ENCODE measurements at places on chromosomes 1 and 21.

- peak; percentile 34 for DNase-seq
Observed at GRCh38 chr1:33260439-33260838, 4.1 kb downstream of the ZNF362 start.

GRCh38 chr1:3463891-3464648 lies 9.6 kb downstream of the ARHGEF16 start:
- no peak for DNase-seq

GRCh38 chr1:241617426-241617825 lies 22.7 kb downstream of the CHML start:
- DNase-seq, result no peak

GRCh38 chr1:87197156-87197555 lies 131.5 kb upstream of the LMO4 start:
- no peak for DNase-seq

DNA sequence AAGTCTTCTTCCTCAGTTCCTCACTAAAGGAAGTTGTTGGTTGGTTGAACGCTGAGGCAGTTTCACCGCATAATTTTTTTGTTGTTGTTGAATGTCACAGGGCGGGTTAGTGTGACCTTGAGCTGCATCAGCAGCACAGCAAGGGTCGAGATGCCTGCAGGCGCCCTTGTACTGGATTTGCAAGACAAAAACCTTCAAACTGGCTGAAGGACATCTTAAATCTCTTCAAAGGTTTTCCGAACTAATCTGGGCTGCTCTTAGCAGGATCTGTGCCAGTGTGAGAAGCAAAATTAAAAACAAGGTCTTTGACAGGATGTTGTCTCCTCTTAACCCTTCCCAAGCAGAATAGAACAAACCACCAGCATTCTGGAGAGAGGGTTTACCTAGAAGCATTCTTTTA lies 59.4 kb downstream of the NRIP1 start:
- no peak for DNase-seq

DNA sequence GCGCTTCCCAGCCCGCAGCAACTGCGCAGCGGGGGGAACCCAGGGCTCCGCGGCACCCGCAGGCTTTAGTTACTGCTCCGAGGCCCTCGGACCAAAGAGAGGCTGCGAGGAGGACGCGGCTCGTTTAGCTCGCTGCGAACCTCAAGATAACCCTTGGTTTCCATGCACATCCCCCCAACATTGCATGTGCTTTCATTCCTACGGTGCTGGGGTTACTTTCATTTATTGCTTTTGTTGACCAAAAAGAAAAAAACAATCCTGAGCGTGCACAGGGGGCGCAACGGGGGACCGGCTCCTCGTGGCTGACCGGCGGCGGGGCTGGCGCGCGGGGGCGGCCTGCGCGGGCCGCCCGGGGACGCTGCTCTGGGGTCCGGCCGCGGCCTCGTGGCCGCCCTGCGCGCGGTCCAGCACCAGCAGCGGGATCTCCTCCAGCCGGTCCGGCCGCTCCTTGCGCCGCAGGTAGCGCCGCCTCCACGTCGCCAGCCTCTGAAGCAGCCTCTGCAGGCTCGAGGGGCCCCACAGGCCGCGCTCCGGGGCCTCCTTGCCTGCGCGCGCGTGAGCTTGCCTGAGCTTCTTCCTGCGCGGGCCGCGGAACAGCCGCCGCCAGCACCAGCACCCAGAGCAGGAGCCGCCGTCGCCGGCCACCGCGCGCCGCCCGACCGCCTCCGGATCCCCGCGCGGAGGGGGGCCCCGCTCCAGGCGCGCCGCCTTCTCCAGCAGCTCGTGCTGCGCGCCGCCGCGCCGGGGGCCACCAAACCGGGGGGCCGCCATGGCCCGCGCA lies 77.4 kb downstream of the DESI2 start:
- DNase-seq, result peak; percentile 5

DNA sequence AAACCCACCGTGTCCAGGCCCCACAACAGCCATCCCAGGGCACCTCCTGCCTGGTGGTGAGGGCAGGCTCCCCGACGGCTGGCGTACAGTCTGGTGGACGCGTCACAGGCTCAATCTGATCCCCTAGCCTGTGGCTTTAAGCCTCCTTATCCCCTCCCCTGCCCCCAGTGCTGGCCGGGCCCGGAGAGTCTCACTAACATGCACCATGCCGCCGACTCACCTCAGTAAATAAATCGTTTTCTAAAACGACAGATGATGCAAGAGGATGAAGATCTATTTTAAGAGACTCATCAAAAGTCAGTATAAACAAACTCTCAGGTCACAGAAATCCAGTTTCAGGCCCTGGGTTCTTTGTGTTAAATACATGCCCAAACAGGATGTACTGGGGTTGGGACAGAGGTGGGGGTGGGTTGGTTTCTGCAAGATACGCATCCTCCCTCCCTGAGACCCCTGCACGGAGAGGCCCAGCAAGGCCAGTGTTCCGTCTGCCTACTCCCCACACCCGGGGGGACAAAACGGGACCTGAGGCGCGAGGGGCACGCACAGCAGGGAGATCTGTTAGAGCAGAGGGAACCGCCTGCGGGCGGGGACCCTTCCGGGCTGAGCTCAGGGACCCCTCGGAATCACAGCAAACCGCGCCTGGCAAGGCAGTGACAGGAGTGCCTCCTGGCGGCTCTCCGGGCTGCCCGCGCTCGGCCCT lies 3.1 kb downstream of the PANK4 start:
- DNase-seq, result no peak

DNA sequence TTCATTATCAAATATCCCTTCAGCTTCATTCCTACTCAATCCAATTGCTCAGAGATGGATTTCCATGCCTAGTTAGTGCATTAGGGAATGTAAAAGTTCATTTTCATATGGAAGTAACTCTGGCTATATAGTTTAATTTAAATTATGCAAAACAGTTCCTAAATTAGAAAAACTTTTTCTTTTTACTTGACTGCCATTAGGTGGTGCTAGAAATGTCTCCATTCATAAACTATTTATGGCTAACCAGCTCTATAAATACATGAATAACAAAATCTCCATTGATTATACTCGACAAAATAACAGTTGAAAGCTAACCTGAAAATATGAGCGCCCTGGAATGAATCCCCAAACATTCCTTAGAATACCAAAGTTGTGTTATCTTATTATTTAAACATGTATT lies 311.4 kb downstream of the USH2A start:
- no peak for DNase-seq

GRCh38 chr1:94063379-94063778 lies 57.6 kb downstream of the ABCA4 start:
- no peak for DNase-seq

DNA sequence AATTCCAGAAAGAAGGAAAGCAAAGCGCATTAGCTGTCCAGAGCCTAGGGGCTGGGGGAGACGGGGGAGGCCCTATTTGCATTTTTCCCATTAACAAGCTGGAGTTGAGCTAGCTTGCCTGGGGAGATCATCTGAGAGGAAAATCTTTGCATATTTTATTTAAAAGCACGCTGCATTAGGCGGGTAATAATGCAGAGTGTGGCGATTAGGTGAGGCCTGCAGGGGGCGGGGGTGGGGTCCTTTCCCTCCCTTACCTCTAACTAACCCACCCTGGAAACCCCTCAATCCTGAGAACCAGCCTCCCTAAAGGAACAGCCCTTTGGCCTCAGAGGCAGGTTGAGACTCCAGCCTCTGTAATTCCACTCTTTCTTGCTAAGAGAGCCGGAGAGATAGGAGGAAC lies 16.2 kb downstream of the C1orf216 start:
- DNase-seq, result no peak

DNA sequence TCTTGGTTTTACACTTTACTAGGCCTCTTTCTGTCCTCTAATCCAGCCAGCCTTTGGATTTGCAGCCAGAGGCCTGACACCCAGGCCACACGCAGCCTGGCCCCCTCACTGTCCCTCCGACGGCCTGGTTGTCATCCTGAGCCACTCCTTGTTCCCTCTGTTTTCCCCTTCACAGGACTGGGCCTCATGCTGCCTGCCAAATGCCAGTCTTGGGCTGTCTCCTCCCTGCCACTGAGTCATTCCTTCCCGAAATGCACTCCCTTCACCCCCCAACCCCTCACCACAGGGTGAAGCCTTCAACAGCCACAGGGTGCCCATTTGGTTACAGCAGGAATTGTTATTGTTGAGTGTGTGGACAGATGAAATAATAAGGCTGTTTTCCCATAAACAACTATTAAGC lies 21.3 kb downstream of the ACOT11 start:
- no peak for DNase-seq

- DNase-seq, result no peak
Observed at GRCh38 chr1:234914606-234915290, 213.9 kb downstream of the TOMM20 start.

GRCh38 chr1:182065126-182065845 lies 3.8 kb upstream of the ZNF648 start:
- no peak for DNase-seq

DNA sequence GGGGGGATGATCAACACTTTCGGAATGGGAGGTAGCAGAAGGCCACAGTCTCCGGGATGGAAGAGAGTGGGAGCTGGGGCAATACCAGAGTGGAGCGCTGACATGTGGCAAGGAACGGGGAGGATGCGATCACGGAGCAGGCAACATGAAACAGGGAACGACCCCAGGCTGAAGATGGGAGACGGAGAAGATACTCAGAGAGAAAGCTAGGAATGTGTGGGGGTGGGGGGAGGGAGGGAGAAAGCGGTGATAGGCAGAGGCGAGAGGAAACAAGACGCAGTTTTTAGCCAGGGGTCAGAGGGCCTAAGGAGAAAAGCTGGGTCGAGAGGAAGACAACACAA lies 577 bp downstream of the RAB3GAP2 start:
- no peak for DNase-seq

DNA sequence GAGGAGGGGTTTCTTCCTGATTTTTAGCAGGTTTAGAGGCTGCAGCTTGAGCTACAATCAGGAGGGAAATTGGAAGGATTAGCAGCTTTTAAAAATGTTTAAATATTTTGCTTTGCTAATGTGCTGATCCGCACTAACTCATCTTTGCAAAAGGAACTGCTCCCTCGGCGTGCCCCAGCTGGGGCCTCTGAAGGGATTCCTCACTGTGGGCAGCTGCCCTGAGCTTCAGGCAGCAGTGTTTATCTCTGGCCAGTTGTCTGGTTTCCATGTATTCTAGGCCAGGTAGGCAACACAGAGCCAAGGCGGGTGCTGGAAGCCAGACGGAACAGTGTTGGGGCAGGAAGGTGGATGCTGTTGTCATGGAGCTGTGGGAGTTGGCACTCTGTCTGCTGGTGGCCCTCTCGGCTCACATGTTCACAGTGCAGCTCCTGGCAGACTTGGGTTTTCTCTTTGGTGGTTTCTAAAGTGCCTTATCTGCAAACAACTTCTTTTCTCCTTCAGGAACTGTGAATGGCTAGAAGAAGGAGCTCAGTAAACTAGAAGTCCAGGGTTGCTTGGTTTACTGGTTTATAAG lies 18.9 kb downstream of the NECAP2 start:
- no peak for DNase-seq

GRCh38 chr1:171500803-171501202 lies 15.5 kb downstream of the PRRC2C start:
- DNase-seq, result no peak

- no peak for DNase-seq
Observed at GRCh38 chr1:56780826-56781225, 38.4 kb downstream of the FYB2 start.

DNA sequence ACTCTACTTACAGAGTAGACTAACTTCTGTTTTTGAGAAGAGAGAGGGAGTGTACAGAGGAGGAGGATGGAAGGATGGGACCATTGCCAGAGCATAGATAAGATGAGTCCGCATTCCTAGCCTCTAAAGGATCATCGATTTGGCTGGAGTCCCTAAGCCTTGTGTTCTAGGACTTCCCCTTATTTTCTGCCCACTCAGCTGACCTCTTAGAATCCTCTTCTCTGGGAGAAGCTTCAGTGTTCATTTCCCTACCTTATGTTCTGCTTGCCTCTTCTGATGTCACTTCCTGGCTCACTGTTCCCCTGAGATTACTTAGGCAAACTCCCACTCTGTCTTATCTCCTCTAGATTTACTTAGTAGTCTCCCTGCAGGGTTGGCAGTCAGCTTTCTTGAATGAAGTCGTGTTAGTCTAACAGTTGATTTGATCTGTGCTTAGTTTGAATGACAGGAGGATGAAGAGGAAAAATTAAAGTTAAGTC lies 156.7 kb downstream of the SYT2 start:
- no peak for DNase-seq

DNA sequence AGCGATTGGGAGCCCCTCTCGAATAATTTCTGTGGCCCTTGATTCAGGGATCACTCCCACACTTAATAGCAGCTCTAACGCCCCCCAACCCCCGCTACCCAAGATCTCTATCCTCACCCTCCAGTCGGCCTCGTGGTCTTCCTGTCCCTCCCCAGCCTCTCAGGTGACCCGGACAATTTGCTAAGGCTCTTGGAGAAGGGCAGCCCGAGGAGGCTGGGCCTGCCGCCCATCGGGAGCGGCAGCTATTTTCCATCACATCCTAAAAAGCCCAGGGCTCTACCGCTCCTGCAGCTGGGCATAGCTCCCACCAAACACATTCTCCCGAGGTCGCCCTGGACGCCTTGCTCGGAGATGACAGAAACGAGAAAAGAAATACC lies 12.0 kb upstream of the PHLDA3 start:
- DNase-seq, result no peak

DNA sequence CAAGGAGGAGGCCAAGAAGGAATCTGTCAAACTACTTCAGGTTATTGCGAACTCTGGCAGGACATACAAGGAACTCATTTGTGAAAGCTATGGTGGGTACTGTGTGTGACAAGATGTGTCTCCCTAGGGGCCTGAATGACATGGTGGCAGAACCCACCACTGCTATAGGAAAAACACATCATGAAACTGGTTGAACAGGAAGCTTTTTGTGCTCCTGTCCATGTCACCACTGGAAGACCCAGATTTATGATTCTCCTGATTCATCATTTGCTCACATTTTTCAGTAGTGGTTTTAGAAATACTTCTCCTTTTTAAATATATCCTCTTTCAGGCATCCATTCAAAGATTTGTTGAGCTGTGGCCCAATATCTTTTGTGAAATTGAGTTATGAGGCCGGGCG lies 23.6 kb downstream of the ARMH1 start:
- DNase-seq, result no peak

DNA sequence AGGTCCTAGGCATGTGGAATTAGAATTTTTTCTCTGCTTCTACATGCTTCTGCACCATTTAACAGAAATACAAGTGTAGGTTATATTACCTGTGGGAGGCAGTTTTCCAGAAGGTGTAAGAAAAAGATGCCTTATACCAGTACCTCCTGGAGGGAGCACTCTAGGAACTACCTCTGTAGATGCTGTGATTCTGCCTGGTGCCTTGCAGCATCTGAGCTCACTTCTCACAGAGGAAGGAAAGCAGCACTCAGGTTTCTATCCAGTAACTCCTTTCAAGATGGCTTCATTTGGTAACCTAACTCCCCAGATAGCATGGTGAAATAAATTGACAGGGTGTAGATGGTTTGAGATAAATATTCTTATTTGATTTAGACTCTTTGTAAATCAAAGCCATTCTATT lies 50.3 kb downstream of the GIPC2 start:
- no peak for DNase-seq

Measured in NCI-H774 (cell line).